ENCODE measurements at places on chromosomes 4 and X.
A peak's percentile ranks its signal among the peaks of the same experiment; 100 is the strongest.

DNA sequence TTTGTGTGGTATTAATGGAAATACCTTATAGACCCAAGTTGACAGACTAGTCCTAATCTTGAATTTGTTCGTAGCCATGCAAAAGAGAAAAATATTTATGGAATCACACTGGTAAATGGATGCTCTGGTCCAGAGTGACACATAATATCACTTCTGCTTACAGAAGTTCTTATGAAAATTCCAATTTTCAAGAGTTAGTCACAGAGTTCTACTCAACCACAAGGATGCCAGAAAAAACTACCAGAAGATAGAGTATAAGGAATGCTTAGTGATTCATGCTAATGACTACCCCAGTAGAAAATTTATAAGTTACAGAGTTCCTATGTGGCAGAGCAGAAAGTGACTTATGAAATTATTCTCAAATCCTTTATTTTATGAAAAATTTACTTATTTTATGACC lies 1384.8 kb downstream of the FAM133A start:
- no peak for DNase-seq

- DNase-seq: no peak
These were observed 46.2 kb downstream of the REELD1 start for GRCh38 chr4:146260521-146260920.

DNA sequence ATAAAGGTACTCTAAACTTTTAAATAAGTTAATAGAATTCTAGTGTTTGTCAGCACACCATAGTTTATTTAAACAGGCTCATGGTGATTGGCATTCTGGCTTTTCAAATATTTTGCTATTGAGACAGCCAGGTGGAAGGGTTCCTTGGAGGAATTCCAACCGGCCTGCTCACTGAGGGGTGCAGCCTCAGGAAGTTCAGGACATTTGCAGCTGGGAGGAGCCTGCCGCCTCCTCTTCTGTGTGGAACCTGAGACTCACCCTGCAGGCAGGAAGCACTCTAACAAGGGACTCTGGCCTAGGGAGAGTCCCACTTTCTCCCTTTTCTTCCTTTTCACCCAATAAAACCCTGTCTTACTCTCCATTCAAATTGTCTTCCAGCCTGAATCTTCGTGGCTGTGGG lies 1328.0 kb downstream of the FSTL5 start:
- DNase-seq: no peak

GRCh38 chrX:13452283-13452682 lies 117.1 kb upstream of the EGFL6 start:
- no peak for DNase-seq

DNA sequence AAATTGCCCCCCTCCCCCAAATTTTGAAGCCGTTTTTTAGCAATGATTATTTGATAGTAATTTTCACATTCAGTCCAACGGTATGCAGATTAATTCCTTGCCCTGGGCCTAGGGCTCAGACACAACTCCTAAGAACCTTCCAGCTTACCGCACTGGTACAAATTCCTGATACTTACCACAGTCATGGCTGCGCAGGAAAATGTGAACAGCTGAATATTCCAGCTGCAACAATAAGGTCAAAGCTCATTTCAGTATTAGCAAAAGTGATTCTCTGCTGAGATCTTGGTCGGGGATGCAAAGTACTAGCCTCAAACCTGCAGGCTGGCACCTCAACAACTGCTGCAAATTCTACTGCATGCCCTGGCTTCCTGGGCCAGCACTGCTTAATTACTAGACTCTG lies 3.0 kb downstream of the ATP11C start:
- no peak for DNase-seq

- no peak for DNase-seq
These were observed 95.8 kb upstream of the LDB2 start for GRCh38 chr4:16993956-16994840.

DNA sequence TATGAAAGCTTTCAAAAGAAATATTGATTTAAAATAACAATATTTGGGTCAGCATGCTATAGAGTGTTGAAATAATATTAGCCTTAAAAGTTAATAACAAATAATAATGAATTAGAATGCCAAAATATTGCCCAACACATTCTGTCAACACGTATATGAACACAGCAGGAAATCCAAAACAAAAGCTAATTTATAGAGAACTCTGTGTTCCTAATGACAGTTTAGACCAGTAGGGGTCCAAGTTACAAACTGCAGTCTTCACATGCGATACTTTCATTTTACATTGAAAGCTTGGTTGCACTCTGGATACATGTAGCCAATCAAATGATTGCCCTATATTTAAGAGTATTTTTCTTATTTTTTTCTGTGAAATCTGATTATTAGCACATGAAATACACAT lies 274.4 kb downstream of the DCTD start:
- DNase-seq: peak; percentile 41

DNA sequence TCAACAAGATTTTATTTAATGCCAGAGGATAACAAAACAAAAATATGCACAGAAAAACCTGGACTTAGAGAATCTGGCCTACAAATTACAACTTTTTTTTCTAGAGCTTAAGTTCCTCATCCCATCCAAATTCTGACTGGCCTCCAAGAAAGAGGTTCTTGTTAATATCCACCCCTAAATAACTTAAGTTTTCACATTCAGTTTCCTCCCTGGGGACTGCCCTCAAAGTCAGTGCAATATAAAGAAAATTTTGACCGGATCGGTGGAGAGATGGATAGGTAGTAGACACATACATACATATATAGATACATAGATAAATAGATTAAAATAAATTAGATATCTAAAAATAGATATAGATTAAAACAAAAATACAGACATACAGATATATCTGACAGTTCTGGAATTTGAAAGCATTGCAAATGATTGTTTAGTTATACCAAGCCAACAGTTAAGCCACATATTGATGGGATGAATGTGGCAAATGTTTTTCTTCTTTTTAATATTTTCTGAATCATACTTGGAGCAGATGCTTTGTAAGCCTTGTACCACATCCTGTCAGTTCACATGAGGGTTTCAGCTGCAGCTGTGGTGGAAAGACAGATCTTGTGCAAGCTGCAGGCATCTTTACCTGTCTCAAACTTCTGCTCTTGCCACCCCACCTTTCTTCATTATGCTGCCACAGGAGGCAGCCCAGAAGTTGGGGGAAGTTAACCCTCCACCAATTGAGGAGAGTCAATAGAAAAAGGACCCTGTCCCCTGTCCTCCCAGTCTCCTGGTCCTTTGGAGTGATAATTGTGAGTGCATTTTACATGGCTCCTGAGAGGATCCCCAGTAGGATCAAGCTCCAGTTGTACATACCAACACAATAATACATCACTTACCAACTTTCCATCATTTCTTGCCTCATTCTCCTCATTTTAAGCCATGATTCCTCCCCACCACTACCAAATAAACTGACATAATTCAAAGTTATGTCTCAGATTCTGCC lies 58.5 kb upstream of the PRDM8 start:
- no peak for DNase-seq

DNA sequence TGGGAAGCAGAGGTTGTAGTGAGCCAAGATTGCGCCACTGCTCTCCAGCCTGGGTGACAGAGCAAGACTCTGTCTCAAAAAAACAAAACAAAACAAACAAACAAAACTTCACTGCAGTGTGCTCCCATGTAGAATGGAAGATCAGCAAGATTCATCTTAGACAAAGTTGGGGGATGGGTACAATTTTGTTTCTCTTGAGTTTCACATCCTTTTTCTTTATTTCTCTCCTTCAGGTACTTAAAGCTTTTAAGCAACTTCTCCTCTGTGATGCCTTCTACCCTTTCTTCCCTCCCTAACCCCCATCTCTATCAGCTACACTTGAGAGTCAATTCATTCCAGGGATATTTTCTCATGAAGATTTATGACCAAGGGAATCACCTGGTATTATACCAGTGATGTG lies 15.5 kb upstream of the RBBP7 start:
- no peak for DNase-seq

- DNase-seq: no peak
These were observed 389.7 kb downstream of the GPM6A start for GRCh38 chr4:175422331-175422730.

DNA sequence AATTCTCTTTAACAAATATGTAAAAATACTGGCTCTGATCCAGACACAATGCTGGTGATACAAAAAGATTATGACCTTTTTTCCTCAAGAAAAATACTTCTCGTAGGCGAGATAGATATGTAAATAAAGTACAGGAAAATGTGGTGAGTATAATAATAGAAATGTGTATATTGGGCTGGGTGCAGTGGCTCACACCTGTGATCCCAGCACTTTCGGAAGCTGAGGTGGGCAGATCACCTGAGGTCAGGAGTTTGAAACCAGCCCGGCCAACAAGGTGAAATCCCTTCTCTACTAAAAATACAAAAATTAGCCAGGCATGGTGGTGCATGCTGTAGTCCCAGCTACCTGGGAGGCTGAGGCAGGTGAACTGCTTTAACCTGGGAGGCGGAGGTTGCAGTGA lies 55.0 kb downstream of the MRPL1 start:
- DNase-seq: no peak

GRCh38 chrX:3345281-3346191 lies 916 bp downstream of the MXRA5 start:
- DNase-seq: peak; percentile 9

DNA sequence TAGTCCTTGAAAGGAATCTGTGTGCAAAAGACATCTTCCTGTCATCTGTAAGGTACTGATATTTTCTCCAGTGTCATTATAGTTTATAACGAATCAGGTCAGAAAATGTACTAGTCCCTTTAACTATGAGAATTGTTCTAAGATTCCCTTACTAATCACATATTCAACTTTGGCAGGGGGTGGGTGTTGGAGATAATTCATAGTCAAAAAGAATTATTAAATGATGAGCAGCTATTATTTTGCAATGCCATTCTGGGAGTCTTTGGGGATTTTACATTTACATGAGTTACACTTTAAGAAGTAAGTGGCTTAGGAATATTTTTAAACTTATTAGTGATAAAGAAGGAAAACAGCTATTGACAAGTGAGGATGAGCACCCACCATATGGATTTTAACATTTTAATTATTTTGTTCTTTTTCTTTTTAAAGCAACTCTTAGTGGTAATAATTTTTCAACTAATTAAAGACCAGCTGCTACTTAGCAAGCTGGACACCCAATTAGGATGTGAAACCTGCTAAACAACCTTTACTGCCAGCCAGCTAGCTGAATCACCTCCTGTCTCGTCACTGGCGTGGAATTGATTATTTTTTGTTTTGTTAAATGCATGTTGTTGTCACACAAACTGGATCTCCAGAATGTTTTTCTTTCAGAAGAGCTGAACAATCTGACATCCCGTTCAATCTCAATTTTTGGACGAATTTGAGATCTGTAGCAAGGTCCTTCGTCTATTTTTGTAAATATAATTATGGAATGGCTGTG lies 219.2 kb downstream of the ARAP2 start:
- DNase-seq: no peak

Data from HTR-8/SVneo (cell line).